ENCODE measurements at places on chromosomes 1 and 21.

- no peak for DNase-seq
Observed at GRCh38 chr1:79128722-79129121, 122.2 kb upstream of the ADGRL4 start.

GRCh38 chr1:243798726-243799125 lies 51.3 kb downstream of the AKT3 start:
- no peak for DNase-seq

DNA sequence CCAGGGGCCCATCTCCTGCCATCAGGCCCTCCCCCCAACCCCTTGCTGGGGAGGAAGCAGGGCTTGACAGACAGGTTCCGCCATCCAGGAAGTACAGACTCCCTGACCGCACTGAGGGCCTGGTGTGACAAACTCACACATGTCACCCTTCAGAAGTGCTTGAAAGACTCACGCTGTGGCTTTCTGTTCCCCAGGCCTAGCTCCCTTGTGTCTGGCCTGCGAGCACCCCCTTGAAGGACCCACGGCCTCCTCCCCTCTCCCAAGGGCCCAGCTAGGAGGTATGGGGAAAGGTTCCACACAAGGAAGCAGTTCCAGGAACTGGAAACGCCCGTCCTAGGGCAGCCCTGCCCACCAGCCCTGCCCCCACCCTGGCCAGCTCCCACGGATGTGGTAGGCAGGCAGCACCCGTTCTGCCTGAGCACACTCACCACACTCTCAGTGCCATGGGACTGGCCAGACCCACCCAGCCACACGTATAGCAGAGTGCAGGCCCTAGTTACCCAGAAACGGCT lies 26.7 kb downstream of the SLC2A1 start:
- DNase-seq = no peak

- no peak for DNase-seq
Observed at GRCh38 chr21:18069875-18070274, 174.8 kb upstream of the CHODL start.

- no peak for DNase-seq
Observed at GRCh38 chr1:114554577-114554976, 26.8 kb downstream of the BCAS2 start.

DNA sequence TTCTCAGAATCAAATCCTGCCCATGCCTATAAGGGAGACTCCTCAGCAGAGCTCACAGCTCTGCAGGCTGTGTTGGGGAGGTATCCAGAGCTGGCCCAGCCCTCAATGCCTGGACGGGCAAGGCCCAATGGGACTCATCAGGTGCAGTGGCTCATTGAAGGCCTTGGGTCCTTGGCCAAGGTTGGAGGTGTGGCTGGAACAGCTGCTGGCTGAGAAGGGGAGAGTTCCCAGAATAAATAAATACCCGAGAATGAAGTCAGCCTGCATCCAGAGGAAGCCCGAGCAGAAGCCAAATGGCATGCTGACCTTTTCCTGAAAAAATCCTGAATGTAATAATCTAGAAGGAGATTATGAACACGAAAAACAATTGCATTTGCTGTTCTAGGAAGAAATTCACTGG lies 25.2 kb upstream of the IKBKE start:
- DNase-seq = peak; percentile 43

DNA sequence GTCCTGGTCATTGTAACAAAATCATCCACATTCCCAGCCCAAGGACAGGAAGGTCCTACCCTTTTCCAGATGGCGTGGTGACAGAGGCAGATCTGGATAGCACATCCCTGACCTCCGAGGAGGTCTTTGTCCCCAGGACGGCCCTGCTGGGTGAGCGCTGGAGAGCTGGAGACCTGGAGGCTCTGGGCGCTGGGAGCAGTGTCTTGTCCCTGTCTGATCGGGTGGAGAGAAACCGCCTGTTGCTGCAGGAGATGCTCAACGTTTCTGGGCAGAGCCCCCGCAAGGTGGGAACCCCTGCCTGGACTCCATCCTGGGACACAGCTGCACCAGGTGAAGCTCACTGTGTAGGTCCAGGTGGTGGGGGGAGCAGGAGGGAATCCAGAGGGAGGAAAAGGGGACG lies 4.1 kb downstream of the KIAA1614 start:
- no peak for DNase-seq

- DNase-seq = no peak
Observed at GRCh38 chr21:45875881-45876280, 105.7 kb upstream of the COL6A1 start.

DNA sequence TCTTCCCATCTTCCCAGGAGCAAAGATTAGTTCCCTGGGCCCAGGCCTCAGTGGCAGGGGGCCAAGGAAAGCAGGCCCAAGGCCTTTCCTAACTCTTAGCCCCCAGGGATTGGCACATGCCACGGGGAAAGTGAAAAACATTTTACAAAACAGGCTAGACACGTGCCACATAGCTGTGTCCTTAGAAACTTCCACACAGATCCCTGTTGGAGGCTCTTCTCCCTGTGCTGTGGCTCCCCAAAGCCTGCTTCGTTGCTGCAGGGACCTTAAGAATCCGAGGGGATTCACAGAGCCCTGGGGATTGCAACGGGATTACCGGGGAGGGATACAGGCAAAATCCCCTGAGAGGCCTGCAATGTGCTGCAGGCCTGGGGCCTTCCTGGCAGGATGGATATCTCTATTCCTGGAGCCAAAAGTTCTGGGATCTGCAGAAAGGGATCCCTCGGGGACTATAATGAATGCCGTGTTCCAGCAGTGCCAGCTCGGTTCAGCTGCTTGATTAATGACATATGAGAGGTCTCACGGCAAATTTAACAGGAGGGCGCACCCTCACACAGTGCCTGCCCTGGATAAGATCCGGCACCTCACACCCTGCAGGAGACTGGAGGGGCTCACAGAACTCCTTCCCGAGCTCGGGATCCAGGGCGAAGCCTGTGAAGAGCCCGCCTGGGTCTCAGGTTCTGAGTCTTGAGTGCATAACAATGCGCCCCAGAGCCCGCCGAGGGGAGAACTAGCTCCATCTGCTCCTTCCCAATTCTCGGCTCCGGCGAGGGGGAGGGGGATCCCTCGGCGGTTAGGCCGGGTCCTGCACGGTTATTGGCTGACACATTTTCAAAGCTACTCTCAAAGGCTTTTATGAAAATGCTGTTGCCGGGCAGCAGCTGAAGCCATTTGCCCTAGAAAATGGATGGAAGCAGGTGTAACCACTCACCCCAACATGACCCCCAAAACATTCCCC lies 15.3 kb upstream of the RGS8 start:
- DNase-seq = peak; percentile 99

DNA sequence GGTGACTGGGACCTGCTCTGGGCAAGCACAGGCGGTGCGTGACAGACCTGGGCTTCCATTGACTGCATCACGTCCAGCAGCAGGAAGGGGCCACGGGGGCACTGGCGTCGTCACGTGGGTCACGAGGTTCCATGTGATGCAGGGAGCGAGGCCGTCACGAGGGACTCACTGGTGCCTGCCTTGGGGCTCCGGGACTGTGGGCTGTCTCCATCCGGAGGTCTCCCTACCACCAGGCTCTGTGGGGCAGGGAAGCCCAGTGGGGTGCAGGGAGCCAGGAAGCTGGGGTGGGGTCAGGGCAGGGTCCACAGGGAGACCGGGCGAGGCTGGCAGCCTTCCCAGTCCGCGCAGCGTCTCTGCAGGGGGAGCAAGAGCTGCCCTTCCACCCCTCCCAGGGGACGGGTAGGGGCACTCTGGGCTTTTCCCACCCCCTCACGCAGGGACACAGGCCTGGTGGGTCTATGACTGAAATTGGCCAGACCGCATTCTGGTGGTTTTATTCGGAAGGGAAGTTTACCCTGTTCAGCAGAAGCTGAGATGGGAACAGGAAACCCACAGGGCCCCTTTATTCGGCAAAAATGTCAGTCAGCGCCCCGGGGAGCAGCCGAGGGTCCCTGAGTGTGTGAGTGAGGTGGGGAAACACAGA lies 416 bp upstream of the TNFRSF14 start:
- peak; percentile 53 for DNase-seq

DNA sequence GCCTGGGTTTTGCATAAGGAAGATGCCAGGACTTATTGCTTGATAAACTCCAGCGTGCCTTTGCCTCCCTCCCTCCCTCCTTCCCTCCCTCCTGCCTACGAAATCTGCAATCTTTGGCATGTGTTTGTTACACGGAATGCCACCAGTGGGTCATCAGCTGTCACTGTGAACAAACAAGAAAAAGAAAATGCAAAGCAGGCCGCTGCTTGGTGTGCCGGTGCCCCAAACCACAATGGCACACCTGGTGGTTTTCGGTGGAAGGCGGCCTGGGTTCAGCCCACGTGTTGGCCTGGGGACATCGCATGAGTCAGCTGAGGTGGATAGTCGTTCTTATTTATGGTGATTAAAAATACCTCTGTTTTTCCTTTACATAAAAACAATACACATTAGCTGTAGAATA lies 16.3 kb upstream of the IFNLR1 start:
- no peak for DNase-seq

DNA sequence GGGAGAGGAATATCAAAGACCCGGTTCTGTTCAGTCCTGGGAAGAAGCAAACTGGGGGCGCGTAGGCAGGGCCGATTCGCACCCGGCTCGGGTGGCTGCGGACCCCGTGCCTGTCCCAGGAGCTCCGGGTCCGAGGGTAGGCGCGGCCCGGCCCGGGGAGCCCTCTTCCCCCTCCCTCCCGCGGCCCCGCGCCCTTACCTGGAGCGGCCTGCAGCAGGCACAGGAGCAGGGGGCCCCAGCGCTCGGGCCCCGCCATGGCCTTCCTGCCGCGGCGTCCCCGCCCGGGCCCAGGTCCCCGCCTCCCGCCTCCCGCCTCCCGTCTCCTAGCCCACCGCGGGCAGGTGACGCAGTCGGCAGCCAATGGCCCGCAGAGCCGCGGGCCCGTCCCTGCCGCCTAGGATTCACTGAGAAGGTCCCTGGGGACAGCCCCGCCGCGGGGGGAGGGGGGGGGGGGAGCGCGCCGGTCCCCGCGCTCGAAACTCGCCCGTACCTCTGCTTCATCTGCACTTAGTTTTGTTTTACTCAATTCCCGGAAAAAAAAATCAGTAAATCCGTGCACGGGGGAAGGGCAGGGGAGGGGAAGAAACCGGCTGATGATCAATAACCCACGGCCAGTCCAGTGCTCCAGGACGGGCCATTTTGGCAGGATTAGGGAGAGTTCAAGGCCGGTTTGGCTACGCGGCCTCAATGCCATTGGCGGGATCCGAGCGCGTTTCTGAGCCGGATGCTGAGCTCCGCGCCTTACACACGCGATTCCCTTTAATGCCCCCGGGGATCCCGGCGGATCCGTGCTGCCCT lies at the start of gene IFNLR1:
IFNLR1 (minus strand) TSS at position 297 of the 798 bp plus-strand sequence; CDS start at position 256, 41 bp downstream.
- DNase-seq = peak; percentile 85

GRCh38 chr21:29195981-29196669 lies 65.7 kb downstream of the MAP3K7CL start:
- DNase-seq = no peak

DNA sequence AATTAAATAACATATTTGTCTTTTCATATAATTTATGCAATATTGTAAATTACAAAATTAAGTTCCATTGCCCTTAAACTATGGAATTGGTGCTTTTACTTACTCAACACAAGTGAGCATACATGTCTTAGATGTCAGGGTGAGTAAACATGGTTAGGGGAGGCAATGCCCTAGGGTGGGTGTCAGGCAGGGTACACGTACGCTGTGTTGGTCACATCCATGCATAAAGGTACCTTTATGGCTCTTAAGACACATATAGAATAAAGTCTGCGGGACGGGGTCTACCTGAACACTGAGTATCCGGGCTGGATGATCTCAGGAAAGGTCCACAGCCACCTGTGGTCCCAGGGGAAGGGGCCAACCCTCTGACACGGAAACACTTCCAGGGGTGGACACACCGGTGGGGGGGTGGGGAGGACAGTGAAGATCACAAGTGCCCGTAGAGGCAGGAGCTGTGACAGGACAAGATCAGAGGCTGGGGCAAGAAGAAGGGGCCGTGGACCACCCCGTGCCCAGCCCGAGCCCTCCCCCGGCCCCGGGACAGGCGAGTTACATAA lies 720 bp downstream of the LIN9 start:
- peak; percentile 52 for DNase-seq

GRCh38 chr1:70210820-70211219 lies 5.4 kb upstream of the LRRC40 start:
- no peak for DNase-seq

DNA sequence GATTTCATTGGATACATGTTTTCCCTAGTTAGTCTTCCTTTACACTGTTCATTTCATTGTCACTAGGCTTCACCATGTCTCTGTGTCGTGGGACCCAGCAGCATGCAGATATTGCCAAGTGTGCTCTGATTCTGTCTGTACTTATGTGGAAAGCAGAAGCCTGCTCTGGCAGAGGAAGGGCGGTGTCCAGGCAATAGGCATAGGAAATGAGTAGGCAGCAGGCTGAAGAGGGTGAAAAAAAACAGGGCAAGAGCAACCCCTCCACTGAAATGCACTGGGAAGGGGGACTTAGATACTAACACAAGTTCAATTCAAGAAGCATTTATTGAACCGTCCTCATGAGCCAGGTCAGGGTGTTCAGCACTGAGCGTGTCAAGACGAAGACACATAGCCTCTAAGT lies 85.2 kb upstream of the VAV3 start:
- no peak for DNase-seq
